ENCODE measurements at places on chromosomes 5 and 9. TPM values are rescaled to one million over a fixed set of nuclear protein-coding genes. Genes with fewer than 3 reads are reported as not detected.

SPINK6 gene
- total RNA-seq, result not detected

MXD3 gene
- total RNA-seq, result 20.5 TPM

ANKRD18A gene
- not detected for total RNA-seq

RASEF gene
- not detected for total RNA-seq

ANKRD20A1 gene
- total RNA-seq, result 0.33 TPM

PCDHB4 gene
- total RNA-seq, result not detected

IL3 gene
- total RNA-seq, result not detected

CFAP157 gene
- not detected for total RNA-seq

USP20 gene
- total RNA-seq, result 23.0 TPM

ARSI gene
- not detected for total RNA-seq

GABRB2 gene
- total RNA-seq, result 0.56 TPM

OBP2B gene
- not detected for total RNA-seq
